DMS79 (cell line): ENCODE measurements at places on chromosomes 7 and 10.

DNA sequence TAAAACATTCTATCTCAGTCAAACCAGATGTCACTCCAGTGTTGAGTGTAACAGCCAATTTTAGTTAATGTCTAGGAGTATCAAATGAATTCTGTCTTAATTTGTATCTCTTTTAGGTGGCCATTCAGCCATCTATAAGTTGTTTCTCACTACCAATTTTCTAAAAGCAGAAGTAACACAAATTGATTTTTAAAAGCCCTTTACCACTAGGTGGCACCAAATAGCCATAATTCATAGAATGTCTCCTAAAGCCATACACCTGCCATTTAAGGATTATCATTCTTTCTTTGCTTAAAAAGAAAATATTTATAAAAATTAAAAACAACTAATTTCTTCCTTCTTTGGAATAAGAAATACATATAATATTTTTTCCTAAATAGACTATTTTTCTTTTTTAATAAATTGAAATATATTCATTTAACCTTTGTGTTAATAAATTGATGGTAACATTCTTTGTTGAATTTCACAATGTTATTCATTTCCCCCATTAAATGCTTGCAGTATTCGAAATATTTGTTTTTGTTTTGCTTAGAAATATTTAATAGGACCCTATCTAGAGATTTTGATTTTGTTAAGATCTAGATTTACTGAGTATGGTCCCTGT lies 107.8 kb upstream of the PPP1R3A start:
- DNase-seq = peak; percentile 31

GRCh38 chr10:101818872-101819633 lies 809 bp upstream of the OGA start:
- DNase-seq = peak; percentile 55

DNA sequence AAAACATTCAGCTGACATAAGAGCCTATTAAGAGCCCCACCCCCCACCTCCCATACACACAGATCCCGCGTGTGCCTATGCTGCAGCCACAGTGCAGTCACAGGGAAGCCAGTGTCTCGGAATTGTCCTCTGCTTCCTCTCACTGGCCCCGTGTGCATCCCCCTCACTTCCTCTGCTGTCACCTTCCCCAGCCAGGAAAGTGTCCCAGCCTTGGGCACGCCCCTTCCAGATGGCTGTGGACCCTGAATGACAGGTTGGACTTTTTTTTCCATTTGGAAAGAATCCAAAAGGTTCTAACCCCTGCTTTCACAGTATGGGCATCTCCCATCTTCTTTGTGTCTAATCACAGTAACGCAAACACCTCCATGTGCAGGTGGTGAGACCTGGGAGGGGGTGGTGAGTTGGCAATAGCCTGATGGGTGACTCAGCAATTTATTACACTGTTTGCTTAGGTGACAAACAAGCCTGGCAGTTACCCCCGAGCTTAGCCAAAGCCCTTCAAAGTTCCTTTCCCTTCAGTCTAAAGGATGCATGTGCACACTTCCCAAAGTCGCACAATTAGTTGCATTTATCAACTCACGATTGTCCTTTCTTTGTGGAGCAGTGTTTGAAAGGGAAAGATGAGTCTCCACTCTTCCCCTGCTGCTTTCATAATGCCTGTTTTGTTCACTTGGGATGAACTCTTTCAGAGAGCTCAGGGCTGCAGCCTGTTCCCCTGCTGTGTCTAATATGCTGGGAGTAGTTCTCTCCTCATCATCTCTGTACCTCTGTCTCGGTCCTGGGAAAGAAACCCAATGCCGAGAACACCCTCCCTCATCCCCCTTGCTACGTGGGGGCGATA lies 67.5 kb upstream of the EFCAB10 start:
- DNase-seq = peak; percentile 74

GRCh38 chr7:157211690-157212089 lies 73.0 kb downstream of the UBE3C start:
- DNase-seq = peak; percentile 34

DNA sequence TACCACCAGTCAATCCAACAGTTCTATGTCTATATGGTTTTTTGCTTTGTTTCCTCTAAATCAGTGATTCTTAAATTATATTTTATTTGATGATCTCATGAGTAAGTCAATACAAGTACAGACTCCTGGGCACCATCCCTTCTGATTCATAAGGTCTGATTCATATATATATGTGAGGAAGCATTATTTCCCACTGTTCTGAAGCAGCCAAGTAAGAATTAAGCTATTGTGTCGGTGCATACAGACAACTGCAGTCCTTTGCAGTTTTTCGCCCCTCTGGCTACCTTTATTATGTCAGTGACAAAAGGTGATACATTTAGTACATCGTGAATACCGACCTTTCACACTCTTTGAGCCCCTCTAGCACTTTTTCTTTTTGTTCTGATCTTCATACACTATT lies 1079.6 kb upstream of the C7orf33 start:
- DNase-seq = no peak

- DNase-seq = no peak
These were observed 31.4 kb upstream of the AKR1D1 start for GRCh38 chr7:138044897-138045296.

DNA sequence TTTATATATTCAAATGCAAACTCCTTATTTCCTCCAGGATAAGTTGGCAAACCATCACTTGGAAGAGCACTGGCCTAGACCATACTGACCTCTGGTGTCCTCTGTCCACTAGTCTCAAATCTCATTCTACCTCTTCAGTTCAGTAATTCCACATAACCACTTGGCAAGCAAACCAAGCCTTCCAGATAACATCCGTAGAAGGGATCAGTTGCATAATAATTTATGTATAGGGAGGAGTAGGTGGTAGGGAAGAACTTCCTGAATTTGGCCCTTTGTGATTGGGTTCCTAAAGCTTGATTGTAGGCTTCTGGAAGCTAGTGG lies 55.0 kb downstream of the WAC start:
- DNase-seq = no peak

- no peak for DNase-seq
These were observed 36.7 kb upstream of the PRPS1L1 start for GRCh38 chr7:18064242-18064838.

DNA sequence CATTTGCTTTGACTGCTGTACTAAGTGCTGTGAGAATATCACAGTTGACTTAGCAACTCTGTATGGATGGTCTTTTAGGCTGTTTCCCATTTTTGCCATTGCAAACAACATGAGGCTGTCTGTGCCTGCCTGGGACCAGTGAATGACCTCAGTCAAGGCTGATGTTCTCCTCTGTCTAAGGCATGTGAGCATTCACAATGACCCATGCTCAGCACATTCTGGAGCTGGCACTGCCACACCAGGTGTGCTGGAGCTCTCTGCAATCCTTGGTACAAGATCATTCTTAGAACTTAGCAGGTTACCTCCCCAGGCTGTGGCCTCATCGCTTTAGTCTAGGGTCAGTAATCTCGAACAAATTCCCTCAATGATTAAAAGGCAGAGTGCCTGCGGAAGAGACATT lies 61.9 kb downstream of the SH3PXD2A start:
- no peak for DNase-seq

DNA sequence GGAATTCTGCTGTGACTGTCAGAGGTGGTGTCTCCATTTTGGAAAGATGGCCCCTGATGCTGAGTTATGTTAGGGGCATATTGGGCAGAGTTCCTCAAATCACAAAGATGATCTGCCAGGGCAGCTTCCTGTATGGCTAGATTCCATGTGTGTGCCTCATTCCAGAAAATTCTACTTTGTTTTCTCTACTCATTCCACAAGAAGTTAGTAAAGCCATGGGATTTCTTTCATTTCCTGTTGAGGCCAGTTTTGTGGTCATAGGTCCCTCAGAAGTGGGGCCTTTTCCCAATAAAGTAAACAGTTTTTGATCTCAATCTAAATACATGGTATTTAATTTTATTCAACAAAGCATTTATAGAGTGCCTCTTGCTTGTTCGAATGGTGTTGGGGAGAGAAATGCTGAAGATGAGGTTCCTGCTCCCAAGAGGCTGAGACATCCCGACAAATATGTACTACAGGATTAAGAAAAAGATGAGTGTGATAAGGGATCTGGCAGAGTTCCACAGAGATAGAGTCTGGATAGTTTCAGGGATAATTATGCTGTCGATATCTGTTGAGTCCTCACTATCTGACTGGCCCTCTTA lies 33.0 kb downstream of the MINDY4 start:
- DNase-seq = no peak

GRCh38 chr7:125695626-125696025 lies 766.0 kb upstream of the POT1 start:
- DNase-seq = no peak

DNA sequence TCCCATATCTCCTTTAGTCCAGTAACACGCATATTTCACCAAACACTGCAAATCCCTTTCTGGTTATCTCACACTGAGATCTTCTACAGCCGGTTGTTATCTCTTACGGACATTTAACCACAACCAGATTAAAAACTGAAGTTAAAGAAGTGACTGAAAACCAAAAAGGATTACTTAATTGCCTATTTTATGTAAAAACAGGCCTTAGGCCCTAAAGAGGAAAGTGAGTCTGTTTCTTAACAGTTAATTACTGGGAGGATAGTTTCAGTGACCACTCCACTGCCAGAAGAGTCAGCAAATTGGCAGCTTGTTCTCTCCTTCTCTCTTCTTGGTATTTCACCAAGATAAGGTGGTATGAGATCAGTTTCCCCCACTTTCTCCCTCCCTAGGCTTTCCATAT lies 161.9 kb upstream of the MEOX2 start:
- DNase-seq = no peak

GRCh38 chr7:45921699-45922519 lies 837 bp upstream of the IGFBP3 start:
- no peak for DNase-seq

- no peak for DNase-seq
These were observed 184.5 kb downstream of the ADK start for GRCh38 chr10:74335501-74335900.

- DNase-seq = no peak
These were observed 11.6 kb downstream of the HBP1 start for GRCh38 chr7:107180378-107180777.

DNA sequence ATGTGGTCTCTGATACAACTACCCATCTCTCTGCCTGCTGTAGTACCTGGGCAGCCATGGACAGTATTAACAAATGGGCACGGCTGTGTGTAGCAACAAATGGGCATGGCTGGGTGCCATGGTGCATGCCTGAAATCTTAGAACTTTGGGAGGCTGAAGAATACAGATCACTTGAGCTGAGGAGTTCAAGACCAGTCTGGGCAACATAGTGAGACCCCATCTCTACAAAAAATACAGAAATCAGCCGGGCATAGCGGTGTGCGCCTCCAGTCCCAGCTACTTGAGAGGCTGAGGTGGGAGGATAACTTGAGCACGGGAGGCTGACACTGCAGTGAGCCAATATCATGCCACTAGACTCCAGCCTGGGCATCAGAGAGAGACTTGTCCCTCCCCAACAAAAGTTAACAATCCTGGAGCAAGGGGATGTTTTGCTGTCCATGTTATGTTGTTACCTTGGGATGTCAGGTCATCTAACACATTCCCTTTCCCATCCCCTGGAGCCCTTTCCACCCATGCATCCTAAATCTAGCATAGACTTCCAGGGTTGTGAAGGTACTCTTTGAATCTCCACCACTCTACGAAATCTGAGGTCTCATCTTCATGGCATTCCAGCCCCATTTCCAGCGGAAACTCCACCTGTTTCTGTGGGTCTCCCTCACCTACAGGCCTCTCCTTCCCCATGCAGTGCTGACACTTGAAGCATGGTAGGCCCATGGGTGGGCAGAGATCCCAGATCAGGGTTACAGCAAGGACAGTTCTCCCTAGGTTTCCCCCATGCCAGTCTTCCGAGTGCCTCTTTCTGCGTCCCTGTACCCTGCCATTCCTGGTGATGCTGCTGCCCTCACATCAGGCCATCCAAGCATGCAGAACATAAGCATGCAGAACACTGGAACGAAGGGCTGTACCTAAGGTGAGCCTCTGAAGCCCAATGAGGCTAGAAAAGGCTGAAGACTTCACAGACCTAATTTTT lies 13.1 kb downstream of the FXYD4 start:
- no peak for DNase-seq

DNA sequence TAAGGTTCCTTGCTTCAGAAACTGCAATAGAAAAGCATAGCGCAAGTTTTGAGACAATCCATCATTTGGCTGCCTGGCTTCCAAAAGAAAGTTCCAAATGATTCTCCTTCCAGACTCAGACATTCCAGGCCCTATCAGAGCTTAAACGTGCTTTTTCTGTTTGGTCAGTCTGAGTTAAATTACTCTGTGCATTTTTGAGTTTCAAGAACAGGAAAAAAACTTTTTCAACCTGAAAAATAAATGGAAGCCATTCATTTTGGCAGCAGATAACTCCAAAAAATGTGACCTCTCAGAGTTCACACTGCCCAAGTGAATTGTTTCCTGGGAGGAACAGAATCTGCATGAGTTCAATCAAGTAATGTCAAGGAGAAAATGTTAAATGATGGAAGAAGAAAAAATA lies 354.2 kb downstream of the CXCL12 start:
- no peak for DNase-seq

DNA sequence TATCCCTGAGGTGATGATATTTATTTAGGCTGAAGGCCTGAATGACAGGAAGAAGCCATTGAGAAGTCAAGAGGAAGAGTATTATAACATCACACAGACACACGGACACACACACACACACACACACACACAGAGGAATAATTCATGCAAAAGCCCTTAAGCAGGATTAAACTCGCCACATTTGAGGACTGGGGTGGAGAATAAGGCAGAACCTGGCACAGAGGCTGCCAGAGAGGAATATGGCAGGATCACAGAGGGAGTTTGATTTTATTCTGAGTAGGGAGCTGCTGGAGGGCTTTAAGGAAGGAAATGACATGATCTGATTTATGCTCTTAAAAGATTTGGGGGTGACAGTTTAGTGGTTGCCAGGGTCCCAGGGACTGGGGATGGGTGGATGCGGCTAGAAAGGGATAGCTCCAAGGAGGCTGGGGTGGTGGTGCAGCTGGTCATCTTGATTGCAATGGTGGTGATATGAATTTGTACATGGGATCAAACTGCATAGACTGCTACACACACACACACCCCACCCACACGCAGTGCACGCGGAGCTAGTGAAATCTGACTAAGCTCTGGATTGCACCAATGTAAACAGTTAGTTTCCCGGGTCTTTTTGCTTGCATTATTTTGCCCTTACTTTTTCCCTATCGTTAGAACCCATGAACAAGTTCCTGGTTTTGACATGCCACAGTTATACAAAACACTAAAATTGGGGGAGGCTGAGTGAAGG lies 11.2 kb downstream of the SMURF1 start:
- DNase-seq = no peak
